Memory B cell (primary cell): ENCODE measurements at places on chromosomes 4 and X.

DNA sequence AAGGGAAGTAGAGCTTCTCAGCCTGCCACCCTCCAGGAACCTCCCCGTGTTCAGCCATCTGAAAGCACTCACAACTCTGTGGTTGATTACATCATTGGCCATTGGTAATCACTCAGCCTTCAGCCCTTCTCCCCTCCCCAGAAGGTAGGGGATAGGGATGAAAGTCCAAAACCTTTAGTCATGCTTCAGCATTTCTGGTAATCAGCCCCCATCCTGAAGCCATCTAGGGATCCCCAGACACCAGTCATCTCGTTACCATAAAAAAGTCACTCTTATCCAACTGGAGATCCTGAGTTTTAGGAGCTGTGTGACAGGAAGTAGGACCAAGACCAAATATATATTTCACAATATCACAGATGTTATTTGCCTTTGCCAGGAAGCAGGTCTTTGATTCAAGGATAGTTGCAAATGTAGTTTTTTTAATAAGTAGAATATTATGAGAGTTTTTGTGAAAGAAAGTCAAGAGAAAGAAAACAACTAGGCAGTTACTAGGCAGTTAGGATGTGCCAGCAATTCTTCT lies 364.6 kb upstream of the NOCT start:
- DNase-seq: no peak

DNA sequence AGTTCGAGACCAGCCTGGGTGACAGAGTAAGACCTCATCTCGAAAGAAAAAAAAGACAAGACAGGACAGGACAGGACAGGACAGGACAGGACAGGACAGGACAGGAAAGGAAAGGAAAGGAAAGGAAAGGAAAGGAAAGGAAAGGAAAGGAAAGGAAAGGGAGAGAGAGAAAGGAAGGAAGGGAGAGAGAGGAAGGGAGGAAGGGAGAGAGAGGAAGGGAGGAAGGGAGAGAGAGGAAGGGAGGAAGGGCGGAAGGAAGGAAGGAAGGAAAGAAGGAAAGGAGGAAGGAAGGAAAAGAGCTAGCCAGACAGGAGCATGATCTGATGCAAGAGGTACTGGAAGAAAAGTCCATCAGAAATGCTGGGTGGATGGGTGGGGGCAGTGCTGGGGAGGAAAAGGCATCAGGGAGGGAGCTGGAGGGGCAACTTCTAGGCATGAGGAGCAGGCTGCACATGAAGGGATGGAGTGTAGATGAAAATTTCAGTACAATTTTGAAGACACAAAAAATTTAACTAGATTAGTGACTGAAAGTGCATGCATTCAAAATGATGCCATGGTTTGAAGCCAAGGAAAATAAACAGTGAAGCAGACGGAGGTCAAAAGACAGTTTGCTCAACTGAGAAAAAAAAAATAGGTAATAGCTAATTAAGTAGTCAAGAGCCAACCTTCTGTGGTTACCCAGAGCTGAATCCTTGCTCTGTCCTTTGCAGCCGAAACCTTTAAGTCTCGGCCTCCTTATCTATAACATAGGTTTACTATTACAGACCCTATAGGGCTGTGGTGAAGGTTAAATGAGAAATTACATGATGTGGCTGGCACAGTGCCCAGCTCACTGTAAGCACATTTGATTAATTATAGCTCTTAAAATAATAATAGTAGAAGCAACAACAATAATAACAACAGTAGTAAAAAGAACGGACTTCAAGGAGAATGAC lies 59.9 kb downstream of the ZNF827 start:
- DNase-seq: no peak

GRCh38 chr4:36322921-36323354 lies 41.5 kb downstream of the DTHD1 start:
- no peak for DNase-seq

DNA sequence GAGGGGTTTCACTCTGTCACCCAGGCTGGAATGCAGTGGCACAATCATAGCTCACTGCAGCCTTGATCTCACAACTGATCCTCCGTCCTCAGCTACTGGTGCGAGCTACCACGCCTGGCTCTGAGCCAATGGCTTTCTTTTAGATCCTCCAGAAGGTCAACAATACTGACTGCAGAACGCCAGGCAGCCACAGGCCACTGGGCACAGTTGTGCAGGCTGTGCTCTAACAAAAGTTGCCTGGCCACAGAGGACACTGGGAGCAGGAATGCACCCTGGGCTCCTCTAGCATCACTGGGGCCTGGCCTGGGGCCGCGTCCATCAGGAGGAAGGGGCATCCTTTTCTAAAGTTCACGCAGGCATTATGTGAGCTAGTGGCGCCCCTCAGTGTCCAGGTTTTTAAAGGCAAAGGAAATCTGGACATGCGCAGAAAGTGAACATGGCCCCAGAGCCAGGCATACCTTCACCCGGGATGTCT lies 14.9 kb upstream of the PORCN start:
- no peak for DNase-seq

DNA sequence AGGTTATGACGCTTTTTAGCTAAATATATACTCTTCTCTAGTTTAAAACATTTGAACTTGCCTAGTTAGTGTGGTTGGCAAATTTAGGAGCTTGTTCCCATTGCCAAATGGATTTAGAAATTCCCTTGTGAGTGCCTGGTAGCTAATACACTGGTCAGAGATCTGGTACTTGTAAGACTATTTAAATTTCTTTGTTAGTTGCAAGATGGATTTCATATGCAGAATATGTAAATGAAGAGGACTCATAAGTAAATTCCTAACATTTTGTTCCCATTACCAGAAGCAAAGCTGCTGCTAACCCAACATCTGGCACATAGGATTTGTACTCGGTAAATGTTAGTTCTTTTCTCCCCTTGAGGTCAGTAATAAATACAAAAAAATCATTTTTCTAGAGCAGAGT lies 56.0 kb upstream of the PGK1 start:
- DNase-seq: no peak

GRCh38 chr4:8916351-8916885 lies 44.8 kb upstream of the HMX1 start:
- DNase-seq: no peak

DNA sequence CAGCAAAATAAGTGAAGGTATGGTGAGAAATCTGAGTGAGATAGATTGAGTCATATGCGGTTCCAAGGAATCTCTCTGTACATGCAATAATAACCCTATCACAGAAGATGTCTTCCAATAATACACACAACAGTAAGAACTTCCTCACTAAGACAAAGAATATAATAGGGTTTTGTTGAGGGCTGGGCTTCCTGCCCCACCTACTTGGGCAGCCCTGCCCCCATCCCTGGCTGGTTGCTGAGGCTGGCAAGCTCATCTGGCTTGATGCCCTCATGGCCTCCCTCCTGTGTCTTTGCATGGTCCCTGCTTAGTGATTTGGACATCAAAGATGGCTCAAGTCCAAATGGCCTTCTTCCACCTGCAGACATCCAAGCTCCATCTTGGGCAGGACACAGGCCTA lies 2.7 kb downstream of the GEMIN8 start:
- no peak for DNase-seq

DNA sequence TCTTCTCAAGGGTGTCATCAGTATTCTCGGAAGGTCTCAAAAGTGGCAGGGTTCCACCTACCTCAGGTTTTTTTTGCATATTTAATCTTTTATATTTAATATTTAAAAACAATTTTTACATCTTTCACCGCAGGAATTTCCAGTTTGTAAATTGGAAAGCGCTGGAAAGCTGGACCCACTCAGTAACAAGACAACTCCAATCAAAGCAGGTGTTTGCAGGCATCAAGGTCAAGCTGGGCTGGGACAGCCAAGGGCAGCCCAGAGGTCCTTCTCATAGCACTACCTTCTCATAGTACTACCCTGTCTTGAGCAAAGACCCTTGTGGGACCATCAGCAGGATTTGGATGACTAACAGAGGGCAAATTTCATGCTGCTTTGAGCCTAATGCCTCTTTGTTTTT lies 160.1 kb downstream of the TET2 start:
- DNase-seq: no peak

DNA sequence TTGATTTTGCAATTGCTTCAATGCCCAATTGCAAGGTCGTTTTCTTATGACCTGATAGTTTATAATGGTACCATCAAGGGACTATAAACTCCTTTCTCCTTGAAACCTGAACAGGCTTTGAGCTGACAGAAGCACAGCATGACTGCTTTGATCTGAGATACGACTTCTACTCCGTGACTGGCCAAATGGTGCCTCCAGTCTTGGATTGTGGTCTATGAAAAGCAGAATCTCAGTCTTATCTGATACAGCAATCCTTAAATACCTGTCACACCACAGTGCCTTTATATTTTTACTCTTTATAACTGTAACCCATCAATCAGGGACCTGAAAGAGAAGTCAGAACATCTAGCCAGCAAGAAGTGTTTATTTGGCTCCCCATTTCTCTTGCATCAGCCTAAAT lies 93.1 kb downstream of the DOCK11 start:
- DNase-seq: no peak

GRCh38 chr4:150794706-150795105 lies 212.8 kb downstream of the MAB21L2 start:
- DNase-seq: no peak

DNA sequence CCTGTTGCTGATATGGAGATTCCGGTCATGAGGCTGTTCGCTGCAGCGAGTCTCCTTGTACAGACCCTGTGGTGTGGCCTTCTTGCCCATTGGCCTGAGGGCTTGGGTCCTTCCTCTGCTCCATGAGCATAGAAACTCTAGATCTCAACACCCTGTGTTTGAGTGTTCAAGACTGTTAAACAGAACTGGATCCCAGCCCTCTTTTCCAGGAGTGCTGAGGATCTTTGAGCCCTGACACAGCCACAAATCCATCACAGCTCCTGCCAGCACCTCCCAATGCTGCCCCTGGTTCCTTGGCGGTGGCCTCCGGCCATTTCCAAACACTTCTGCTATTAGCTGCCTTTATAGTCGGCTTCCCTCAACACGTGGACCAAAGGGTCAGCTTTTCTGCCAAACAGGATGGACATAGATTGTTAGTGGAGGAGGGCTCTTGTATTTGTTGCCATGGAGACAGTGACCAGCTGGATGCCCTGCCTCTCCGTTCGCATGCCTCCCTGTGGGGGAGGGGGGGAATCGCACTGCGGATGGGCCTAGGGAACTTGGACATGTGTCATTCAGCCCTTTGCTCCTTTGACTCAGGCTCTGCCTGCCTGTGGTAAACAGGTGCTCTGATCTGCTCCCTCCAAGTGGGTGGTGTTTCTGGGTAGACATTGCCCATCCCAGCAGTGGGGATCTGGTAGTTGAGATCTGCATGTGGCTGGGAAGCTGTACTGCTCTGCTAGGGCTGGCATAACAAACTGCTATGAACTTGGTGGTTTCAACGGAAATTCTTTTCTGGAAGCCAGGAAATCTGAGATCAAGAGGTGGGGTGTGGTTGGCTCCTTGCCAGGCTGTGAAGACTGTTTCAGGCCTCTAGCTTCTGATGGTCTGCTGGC lies 6.9 kb upstream of the WDR1 start:
- DNase-seq: no peak

GRCh38 chr4:172660251-172660650 lies 508.4 kb upstream of the GALNT7 start:
- no peak for DNase-seq

DNA sequence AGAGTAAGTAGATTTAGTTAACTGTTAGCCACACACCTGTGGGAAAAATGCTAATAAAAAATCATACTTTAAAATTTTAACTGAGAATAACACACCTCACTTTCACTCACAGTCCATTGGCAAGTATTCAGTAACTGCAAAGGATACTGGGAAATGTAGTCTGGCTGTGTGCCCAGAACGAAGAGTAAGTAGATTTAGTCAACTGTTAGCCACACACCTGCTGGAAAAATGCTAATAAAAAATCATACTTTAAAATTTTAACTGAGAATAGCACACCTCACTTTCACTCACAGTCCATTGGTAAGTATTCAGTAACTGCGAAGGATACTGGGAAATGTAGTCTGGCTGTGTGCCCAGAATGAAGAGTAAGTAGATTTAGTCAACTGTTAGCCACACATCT lies 178.4 kb upstream of the NWD2 start:
- DNase-seq: no peak

DNA sequence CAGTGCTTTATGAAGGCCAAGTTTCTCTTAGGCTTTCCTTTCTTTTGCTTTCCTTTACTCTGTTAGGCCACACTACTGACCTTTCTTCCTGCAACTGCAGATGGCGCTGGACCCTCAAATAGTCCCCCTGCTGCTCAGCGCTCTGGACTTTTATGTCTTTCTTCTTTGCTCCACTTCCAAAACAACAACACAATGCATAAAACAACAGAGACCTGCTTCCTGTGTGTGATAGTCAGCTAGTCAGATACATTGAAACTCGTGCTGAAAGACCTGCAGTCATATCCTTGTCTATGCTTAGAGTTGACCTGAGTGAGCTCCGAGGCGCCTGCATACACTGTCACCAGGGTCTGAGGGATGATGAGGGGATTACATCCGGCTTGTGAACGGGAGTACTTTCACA lies 108.9 kb upstream of the TEX13D start:
- DNase-seq: no peak

DNA sequence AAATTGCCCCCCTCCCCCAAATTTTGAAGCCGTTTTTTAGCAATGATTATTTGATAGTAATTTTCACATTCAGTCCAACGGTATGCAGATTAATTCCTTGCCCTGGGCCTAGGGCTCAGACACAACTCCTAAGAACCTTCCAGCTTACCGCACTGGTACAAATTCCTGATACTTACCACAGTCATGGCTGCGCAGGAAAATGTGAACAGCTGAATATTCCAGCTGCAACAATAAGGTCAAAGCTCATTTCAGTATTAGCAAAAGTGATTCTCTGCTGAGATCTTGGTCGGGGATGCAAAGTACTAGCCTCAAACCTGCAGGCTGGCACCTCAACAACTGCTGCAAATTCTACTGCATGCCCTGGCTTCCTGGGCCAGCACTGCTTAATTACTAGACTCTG lies 3.0 kb downstream of the ATP11C start:
- DNase-seq: no peak

GRCh38 chr4:141858437-141858836 lies 222.1 kb downstream of the IL15 start:
- DNase-seq: no peak

DNA sequence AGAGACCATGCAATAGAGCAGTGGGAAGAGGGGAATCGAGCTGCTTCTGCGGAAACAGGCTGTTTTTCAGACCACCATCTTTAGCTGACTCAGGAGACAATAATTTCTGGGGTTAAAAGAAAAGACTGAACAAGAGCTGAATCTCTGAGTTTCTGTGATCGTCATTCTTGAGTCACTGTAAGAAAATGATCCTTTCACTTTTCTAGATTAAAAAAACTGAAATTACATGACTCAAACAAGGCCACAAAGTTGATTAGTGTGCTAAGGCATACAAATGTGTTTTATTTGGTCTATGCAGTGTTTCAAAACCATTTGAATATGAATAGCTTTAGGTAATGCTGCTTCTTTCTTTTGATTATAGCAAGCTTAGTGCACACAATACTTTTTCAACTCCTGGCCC lies 194.4 kb upstream of the RPL34 start:
- DNase-seq: no peak

DNA sequence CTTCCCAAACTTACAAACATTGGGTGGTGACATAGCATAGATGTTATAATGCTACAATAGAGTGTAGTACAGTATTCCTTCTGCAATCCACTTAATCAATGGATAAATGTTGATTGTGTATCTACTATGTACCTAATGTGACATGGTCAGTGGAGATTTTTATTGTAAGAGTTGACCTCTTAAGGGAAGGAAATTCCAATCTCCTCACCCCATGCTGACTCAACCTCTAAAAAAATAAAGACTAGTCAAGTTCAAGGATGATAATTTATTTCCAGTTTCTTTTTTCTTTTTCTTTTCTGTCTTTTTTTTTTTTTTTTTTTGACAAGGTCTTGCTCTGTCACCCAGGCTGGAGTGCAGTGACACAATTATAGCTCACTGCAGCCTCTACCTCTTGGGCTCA lies 206.5 kb upstream of the STS start:
- DNase-seq: no peak
